ENCODE measurements at places on chromosomes 13 and 19. TPM values are rescaled to one million over a fixed set of nuclear protein-coding genes. Genes with fewer than 3 reads are reported as not detected.

- H3K36me3 ChIP-seq, result no peaks in the 10 kb centered on the region
- no peak for DNase-seq
- peaks cover 60% of the 10 kb centered on the region for H3K4me1 ChIP-seq
- peak overlapping the region; percentile 98 for H3K4me3 ChIP-seq
These were observed 827 bp upstream of the FKRP start for GRCh38 chr19:46745030-46745429.

DNA sequence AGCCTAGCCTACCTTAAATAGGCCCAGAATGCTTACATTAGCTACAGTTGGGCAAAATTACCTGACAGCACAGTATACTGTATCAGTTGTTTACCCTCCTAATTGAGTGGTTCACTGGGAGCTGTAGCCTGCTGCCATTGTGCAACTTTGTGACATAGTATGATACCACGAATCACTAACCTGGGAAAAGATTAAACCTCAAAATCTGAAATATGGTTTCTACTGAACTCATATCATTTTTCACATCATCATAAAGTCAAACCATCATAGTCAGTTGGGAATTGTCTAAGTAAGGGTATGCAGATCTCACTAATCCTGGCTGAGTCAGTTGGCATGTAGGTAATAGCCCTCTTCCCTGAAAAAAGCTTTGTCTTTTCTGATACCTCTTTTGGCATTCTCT is 9.2 kb downstream of the PAN3 start:
- no peak overlapping the region for H3K4me3 ChIP-seq
- no peak overlapping the region for H3K27ac ChIP-seq
- no peaks in the 10 kb centered on the region for H3K4me1 ChIP-seq
- DNase-seq, result no peak
- H3K27me3 ChIP-seq, result no peaks in the 10 kb centered on the region

DNA sequence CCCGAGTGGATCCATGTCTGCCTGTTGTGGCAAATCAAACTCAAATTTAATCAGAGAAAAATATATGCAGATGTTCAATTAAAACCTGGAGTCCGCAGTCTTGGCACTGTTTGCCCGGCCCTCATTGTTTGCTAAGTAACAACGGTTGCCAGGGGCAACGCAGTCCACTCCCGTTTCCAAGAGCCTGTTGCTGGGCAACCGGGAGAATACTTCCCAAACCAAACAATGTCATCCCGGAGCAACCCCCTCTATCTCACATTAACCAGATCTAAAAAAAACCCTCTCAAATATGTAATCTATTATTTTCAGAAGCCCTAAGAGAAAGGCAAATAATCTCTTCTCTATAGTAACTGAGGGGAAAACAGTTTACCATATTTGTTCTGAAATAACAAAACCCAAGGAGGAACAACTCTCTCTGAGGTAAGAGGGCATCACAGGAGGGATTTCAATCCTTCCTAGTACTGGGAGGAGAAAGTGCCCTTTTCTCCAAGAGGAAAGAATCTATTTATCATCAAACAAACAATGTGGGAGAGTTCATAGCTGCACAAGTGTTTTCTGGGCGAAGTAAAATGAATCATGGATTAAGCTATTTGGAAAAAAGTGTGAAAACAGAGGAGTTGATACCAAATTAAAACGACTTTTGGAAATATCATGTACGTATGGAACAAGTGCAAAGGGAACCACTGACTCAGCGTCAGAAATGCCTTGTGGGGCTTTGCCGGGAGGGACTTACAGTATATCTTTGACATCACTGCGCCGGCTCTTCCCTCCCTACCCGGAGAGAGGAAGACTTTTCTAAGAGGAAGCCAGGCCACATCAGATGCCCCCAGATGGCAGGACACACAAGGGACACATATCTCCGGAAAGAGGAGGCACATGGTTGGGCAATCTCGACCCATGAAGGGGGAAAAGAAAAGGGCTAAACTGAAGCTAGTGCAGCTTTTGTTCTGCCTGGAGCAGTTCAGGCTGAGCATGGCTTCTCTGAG is 43.3 kb downstream of the RFX2 start:
- no peaks in the 10 kb centered on the region for H3K36me3 ChIP-seq
- peak overlapping the region; percentile 3 for H3K4me3 ChIP-seq
- no peaks in the 10 kb centered on the region for H3K4me1 ChIP-seq

DNA sequence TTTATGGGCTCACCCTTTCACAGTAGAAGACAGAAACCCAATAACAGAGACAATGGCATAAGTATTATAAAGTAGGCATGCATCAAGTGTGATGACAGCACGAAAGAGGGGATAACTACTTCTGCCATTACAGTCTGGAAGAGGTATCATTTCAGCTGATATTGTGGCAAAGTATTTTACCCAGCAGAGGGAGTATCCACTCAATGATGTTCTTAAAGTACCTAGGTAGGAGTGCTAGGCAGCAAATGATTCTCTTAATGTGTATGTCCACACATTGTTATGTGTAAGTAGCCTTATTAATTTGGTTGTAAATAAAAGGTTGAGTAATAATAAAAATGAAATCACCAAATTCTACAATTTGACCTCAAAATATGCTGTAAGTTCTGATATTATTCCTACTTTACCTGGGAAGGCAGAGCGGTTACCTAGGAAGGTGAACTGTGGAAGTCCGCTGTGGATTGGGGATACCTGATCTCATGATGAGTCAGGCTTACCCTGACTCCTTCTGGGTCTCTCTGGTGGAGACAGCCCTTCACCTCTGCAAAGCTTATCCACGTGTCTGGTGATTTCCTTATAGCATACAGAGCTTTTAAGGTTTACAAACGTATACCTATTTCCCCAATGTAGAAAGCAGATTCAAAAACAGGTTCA is 4.1 kb upstream of the UBAC2 start:
- no peak overlapping the region for H3K4me3 ChIP-seq
- H3K27ac ChIP-seq, result no peak overlapping the region
- H3K27me3 ChIP-seq, result no peaks in the 10 kb centered on the region
- no peaks in the 10 kb centered on the region for H3K36me3 ChIP-seq

The USHBP1 gene
- 4.3 TPM for total RNA-seq

The ONECUT3 gene
- total RNA-seq, result not detected

DNA sequence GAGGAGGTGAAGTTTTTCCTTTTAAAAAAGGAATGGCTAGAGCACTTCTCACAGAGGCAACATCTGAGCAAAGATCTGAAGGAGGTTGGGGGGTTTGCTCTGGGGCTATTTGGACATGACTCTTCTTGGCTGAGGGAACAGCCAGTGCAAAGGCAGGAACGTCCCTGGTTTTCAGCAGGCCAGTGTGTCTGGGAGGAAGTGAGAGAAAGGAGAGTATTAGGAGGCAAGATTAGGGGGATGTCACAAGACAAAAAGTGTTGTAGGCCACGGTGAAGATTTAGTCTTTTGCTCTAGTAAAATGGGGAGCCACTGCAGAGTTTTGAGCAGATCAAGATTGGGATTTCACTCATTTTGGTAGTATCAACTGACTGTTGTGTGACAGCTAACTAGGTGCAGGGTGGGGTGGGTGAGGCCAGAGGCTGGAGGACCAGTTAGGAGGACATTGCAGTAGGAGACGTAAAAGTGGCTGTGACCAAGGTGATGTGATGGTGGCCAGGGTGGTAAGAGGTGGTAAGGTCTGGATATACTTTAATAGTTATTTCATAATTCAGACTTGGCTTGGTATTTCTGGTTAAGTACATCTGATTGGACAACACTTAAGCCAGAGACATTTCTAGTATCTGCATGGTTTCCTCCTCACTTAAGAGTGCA is 40.6 kb downstream of the WDFY2 start:
- no peak overlapping the region for H3K4me3 ChIP-seq
- H3K27me3 ChIP-seq, result no peaks in the 10 kb centered on the region
- H3K4me1 ChIP-seq, result peaks cover 46% of the 10 kb centered on the region
- H3K27ac ChIP-seq, result no peak overlapping the region

GRCh38 chr13:110151462-110151861 is 155.5 kb downstream of the COL4A1 start:
- no peaks in the 10 kb centered on the region for H3K4me1 ChIP-seq
- H3K27ac ChIP-seq, result no peak overlapping the region
- H3K4me3 ChIP-seq, result no peak overlapping the region
- peaks cover 90% of the 10 kb centered on the region for H3K36me3 ChIP-seq
- DNase-seq, result peak; percentile 46

Measured in right atrium auricular region (tissue), 2 donors.